ENCODE measurements at places on chromosomes 5 and 9.

DNA sequence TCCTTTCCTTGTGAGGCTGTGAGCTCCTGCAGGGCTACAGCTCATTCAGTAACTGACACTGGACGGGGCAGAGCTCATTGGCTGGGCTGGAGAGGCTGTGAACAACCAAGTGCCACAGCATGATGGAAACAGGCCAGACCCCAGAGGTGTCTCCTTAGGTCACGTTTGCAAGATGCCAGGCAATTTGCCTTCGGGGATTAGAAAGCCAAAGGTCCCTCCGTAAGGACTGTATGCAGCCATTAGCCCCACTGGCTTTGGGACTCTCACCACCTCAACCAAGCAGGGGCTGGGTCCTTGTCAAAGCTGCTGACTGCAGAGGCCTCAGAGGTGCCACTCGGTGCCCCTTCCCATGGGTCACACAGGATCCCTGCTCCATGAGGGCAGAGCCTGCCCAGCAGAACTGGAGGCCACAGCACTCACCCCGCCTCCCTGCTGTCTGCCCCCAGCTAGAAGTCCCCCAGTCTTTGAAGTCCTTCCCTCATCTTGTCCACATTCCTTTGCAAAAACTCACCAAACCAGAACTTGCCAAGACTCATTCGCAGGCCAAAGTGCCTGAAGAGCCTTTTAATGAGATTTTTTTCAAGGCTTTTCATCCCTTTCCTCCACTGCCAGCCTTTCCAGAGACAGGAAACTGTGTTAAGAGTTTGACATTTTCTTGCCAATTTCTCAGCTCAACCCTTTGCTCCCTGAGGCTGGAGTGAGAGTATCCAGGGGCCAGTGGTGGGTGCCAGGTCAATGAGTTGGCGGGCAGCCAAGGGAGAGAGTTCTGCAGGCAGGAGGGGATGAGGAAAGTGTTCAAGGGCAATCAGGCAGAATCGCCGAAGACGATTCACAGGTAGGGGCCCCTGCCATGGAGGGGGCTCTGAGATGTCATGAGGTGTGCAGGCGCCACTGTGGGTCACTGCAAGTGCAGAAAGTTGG lies 39.7 kb upstream of the SLC25A51 start:
- DNase-seq: no peak

- no peak for DNase-seq
Observed at GRCh38 chr5:21807953-21808352, 1045.2 kb downstream of the CDH12 start.

- no peak for DNase-seq
Observed at GRCh38 chr9:138023394-138024124, 146.0 kb downstream of the CACNA1B start.

GRCh38 chr9:127049044-127049443 lies 73.4 kb downstream of the ANGPTL2 start:
- peak; percentile 51 for DNase-seq

GRCh38 chr5:122195802-122196394 lies 66.6 kb downstream of the ZNF474 start:
- no peak for DNase-seq

DNA sequence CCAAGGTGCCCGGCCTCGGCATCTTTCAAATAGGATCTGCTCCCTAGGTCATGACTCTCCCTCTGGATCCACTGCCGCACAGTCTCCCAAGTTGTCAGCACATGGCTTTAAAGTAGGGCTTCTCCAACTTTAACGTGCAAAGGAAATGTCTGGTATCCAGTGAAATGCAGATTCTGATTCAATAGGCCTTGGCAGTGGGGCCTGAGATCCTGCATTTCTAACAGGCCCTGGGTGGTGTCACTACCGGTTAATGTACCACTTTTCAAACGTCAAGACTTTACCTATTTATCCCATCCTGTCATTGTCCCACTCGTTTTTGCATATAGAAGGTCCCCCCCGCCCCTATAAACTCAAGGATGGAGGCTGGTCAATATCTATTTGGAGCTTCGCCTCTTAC lies 137.6 kb upstream of the ZNF618 start:
- DNase-seq: peak; percentile 9

DNA sequence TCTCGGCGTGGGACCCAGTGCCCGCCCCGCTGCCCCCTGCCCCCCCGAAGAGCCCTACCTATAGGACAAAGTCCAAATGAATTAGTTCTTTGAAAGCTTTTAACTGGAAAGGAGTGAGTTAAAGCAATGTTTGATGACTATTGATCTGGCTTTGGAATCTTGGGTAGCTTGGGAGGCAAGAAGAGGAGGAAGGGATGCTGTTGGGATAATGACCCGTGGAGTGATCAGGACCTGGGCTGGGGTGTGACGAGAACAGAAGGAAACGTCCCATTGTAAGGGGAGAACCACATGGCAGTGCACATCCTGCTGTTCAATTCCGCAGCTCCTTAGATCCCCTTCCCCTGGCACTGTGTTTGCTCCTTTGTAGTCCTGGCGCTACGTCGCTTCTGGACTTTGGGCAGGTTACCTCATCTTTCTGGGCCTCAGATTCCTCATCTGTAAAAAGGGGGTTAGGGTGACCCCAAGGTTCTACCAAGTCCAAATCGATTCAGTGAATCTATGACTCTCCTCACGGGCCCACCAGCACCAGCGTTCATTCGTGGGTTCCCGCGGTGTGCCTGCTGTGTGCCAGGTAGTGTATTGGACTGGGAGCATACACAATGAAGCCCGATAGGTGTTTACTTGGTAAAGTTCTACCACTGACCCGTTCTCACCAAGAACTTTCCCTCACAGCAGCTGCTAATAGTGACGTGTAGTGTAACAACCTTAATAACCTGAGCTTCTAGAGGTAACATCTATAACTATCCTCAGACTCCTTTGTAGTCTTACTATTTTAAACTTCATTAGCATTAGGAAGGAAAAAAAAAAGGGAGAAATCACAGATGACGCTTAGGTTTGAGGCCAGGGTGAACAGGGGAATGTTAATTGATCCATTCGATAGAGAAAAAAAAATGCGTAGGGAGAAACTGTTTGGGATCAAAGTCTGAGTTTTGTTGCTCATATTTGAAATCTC lies 1.1 kb upstream of the NADK2 start:
- DNase-seq: peak; percentile 19

DNA sequence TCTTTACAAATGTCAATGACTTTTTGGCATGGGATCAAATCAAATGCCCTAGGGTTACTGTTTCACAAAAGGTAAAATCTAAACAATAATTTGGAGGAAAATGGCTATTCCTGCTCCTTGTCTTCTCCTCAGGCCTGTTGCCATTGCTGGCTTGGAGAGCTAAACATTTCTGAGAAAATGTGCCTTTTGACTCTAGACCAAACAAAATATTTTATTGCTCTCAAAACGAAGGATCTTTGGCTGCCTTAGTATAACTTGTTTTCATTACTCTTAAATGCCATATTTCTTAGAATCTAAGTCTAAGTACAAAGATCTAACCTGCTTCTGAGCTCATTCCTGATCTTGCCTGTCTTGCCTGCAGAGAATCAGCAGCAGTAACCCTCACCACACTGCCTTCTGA lies 116.6 kb downstream of the MUSK start:
- DNase-seq: no peak

DNA sequence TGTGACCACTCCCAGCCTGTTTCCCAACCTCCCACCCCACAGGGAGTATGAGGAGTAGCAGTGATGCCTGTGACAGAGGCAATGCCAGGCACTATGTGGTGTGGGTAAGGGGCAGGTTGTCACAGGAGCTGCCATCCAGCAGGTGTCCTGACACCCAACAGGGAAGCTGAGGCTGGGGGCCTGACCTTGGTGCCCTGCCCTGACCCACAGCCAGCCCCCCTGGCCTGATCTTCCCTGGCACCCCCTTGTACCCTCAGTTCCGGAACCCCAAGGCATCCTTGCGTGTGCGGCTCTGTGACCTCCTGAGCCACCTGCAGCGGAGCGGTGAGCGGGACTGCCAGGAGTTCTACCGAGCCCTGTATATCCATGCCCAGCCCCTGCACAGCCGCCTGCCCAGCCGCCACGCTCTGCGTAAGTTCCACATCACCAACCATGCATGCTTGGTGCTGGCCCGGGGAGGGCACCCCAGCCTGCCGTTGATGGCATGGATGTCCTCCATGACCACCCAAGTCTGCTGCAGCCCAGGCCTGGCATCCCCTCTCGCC lies 14.4 kb downstream of the CARD19 start:
- no peak for DNase-seq

Measured in activated CD8-positive, alpha-beta T cell treated with anti-CD3 and anti-CD28 coated beads for 36 hours (primary cell).